ENCODE measurements at places on chromosomes 16 and 17.

DNA sequence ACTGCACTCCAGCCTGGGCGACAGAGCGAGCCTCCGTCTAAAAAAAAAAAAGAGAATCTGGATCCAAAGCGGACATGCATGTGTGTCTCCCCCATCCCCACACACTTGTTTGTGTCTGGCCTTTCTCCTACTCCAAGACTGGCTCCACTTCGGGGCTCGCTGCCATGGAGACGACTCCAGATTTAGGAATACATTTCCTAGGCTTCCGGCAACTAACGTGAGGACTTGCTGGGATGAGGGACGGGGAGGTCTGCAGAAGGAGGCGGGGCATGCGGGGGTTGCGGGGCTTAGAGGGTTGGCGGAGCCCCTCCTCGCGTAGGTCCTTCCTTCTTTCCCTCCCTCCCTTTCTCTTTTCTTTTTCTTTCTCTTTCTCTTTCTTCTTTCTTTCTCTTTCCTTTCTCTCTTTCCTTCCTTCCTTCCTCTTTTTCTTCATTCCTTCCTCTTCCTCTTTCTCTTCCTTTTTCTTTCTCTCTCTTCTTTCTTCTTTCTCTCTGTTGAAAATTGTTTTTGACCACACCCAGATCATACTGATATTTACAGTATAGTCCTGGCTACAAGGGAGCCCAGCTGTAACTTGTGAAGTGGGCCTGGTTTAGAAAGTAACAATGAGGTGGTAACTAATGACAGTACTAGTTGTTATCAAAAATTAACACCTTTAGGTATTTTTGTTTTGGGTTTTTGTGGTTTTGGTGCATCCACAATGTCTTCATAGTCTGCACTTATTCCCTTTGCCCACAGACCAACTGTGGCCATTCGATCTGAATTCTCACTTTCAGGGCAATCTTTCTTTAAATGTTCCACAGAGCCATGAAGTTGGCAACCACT, 25.2 kb downstream of the MIS12 start:
- no peak for DNase-seq

DNA sequence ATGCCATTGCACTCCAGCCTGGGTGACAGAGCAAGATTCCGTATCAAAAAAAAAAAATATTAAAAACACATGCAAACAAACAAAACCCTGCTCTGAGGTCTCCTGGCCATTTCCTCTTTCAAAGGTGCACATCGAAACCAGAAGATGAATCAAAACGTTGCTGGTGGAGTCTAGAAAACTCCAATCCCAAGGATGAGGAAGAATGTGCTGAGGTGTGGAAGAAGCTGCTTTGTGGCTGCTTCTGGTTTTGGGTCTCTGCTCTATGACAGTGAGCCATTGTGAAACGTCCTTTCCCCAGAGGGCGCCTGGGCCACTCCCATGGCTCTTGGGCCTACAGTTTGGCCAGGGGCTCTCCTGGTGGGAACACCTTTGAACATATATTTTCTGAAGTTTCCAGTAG, 112.6 kb downstream of the IRF8 start:
- no peak for DNase-seq

GRCh38 chr17:48728232-48729231, at the start of gene HOXB13:
TSS of gene HOXB13 (minus strand) at chr17:48728750. CDS start at chr17:48728593, 157 bp downstream.
- DNase-seq = no peak

- DNase-seq = no peak
Measured at GRCh38 chr16:72845322-72846020, 202.5 kb downstream of the ZFHX3 start.

GRCh38 chr17:77387891-77388290, 247.1 kb downstream of the SEC14L1 start:
- no peak for DNase-seq

GRCh38 chr16:30005341-30006094, 5.3 kb downstream of the DOC2A start:
- peak; percentile 29 for DNase-seq

GRCh38 chr17:44906010-44906646, 6.9 kb upstream of the EFTUD2 start:
- no peak for DNase-seq

- DNase-seq = no peak
Measured at GRCh38 chr16:89584768-89585549, 9.4 kb downstream of the CPNE7 start.

DNA sequence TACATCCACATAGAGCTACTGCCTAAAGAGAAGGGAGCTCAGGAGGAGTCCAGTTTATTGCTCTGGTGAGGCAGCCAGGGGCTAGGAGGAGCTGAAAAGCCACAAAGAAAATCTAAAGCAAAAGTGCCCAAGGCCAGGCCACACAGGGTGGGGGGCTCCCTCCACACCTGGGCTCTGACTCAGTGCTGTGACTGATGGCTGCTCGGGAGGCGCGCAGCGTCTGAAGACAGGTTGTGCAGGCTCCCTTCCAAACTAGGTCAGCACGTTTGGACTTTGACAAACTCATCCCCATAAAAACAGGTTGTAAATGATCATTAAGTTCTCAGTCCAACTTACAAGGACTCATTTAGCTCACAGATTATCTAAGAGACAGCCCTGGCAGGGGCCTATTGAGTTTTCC, 22.2 kb upstream of the LCMT1 start:
- DNase-seq = no peak

GRCh38 chr16:82954224-82954929, 327.6 kb downstream of the CDH13 start:
- no peak for DNase-seq

DNA sequence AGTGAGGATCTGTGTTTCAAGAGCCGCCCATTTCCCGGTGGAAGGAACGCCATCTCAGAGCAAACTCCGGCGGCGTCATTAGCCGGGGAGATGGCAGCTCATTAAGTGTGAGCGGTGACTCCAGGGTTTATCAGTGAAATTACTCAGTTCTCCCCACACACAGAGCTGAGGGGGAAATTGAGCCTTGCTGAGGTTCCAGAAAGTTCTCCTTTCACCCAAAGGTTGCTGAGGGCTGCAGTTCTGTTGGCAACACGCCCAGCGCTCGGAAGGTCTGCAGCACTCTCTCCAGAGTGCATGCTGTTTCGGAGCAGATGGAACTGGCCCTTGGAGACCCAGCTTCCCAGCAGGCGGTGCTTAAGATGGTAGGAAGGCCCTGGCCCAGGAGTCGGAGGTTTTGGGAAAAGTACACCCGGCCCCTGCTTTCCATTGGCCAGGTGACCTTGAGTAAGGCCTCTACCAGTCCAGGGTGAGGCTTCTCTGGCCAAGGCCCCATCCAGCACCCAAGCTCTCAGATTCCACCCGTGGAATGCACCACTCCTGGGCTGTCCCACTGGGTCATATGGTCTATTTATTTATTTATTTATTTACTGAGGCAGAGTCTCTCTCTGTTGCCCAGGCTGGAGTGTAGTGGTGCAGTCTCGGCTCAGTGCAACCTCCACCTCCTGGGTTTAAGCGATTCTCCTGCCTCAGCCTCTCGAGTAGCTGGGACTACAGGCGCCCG, 167.7 kb upstream of the CIBAR2 start:
- no peak for DNase-seq

DNA sequence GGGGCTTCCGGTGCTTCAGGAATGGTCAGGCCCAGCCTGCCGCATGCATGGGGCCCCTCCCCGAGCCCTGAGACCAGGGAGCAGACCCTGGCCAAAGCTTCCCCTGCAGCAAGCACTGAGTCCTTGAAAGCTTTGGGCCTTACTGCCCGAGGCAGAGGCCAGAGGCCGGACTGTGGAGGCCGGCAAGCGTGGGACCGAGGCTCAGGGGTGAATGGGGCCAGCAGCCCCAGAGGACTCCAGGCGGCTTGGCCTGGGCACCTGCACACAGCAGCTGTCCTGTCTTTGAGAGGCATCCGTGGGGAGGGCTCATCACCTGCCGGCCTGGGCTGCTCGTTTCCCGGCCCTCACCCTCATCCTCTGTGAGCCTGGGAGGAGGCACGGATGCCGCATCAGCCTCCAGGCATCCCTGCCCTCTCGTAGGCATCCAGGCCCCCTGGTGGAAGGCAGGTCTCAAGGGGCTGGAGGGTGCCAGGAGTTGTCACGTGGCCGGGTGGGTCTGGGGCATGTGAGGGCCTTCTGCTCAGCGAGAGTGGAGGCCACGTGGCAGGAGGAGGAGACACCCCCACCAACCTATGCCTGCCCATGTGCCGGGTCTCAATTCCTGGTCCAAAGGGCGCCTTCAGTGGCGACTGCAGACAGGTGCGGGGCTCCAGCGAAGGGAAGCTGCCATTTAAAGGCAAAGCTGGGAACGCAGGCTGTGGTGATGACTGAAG, 31.4 kb downstream of the CACNA1H start:
- no peak for DNase-seq

- DNase-seq = no peak
Measured at GRCh38 chr16:14494396-14494966, 135.6 kb downstream of the PARN start.

DNA sequence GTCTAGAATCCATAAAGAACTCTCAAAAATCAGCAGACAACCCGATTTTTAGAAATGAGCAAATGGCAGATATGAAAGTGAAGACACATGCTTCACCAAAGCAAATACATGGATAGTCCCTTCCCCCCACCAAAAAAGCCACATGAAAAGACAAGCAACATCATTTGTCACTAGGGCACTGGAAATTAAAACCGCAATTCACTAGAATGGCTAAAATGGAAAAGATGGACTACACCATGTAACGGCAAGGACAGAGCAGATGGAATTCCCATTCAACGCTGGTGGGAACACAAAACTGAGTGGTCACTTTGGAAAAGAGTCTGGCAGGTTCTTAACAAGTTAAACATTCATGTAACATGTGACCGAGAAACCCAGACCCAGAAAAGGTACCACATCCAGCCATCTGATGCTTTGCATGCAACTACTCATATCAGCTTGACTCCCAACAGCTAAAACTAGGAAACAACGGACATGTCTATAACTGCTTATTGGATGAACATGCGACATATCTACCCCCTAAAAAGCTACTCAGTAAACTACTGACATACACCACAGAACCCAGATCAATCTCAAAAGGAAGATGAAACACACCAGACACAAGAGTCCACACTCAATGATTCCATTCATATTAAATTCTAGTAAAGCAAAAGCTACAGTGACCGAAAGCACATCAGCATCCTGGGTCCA, 132.6 kb downstream of the ZNF778 start:
- DNase-seq = no peak

DNA sequence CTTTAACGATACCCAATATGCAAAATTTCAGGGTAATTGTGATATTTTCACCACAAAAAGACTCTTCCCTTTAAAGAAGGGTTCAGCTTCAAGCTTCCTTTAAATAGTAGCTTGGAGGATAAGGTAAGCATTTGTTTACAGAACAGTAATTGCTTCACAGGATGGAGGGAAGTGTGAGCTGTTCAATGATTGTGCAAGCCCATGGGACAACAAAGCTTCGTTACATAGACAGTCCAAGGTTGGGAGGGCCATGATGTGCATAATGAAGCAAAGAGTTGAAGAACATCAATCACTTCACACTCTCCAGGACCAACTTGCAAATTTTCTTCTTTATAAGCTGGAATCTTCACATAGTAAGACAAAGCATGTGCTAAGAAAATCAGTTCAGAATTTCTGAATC, 145.0 kb upstream of the ASIC2 start:
- no peak for DNase-seq

- DNase-seq = no peak
Measured at GRCh38 chr17:65226227-65226626, 89.1 kb downstream of the RGS9 start.

DNA sequence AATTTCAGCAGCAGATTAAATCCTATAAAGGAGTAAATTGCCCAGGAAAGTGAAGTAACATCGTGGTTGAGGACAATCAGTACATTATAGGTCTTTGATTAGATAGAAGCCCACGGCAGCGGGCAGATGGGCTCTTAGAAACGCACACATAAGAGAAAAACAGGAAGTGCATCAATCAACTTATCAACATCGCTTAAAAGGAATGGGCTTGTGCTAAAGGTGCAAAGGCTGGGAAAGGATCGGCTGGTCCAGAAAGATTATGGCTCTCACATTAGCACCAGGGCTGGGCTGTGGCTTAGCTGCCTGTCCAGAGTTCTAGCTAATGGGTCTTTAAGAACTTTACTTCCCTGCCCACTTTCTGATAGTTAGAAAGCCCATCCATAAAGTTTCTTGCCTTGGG, 292.0 kb upstream of the TNRC6C start:
- no peak for DNase-seq

GRCh38 chr17:29214215-29215146, 32.2 kb upstream of the CRYBA1 start:
- DNase-seq = no peak

GRCh38 chr17:19672009-19672750, 23.6 kb downstream of the ALDH3A2 start:
- DNase-seq = no peak

- DNase-seq = no peak
Measured at GRCh38 chr17:7704601-7705268, at the start of gene EFNB3. TSS of gene EFNB3 (plus strand) at chr17:7705202. CDS start at chr17:7705599, 397 bp downstream.

- no peak for DNase-seq
Measured at GRCh38 chr16:85082173-85083050, 29.9 kb downstream of the CIBAR2 start.

GRCh38 chr17:38448208-38448771, 20.0 kb downstream of the ARHGAP23 start:
- DNase-seq = no peak
